ENCODE measurements at places on chromosomes 2 and 18.

DNA sequence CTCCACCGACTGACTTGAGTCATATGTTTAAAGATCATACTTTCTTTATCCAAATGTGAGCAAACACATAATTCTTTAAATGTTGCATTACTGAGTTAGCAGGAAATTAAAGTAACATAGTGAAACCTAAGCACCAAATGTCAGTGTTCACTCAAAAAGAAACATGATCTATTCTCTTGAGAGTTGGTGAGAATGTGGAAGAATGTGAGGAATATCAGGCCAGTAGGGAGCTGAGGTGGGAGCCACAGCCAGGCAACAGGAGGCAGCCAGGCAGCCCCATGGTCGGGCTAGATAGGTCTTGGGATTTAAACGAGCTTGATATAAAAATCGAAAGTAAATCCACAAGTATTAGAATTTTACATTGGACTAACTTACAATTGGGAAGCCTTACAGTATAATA, 198.1 kb upstream of the SH3BP4 start:
- no peak for DNase-seq

DNA sequence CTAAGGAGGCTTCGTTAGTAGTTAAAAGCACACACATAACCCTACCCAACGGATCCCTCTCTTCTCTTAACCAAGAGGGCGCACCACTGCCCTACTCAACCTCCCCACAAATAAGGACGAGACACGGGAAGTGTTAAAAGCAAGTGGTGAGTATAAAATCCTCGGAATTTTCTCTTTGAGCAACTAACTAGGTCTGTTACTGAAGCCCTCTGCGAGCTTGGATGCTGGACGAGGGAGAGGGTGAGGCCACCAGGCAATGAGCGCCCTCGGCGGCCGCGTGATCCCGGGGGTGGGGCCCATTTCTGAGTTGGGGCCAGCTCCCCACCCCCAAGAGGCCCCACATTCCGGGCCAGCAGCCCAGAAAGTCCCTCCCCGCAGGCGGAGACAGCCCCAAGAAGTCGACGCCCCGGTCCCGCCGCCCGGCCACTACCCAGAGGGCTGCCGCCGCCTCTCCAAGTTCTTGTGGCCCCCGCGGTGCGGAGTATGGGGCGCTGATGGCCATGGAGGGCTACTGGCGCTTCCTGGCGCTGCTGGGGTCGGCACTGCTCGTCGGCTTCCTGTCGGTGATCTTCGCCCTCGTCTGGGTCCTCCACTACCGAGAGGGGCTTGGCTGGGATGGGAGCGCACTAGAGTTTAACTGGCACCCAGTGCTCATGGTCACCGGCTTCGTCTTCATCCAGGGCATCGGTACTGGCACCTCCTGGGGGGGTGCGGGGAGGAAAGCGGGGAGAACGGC, at the start of gene CYBRD1:
CYBRD1 (plus strand) TSS at position 423 of the 736 bp plus-strand sequence; CDS start at position 495, 72 bp downstream.
- peak; percentile 90 for DNase-seq

GRCh38 chr2:85868822-85869221, 20.0 kb downstream of the ST3GAL5 start:
- no peak for DNase-seq

DNA sequence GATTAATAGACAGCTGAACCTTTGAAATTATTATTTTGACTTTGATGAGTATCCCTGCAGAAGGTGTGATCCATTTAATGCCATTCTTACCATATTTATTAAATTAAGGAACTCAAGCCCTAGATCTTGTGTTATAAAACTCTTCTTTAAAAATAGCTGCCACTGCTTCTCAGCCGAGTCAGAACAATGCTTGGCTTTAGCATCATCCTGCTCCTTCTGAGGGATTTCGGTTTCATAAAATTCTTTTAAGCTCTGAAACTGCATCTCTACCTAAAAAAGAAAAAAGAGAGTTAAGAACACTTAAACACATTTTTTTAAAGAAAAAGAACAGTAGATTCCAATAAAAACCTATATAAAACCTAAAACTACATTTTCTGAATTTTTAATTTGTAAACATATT, 70.7 kb upstream of the TTN start:
- no peak for DNase-seq

DNA sequence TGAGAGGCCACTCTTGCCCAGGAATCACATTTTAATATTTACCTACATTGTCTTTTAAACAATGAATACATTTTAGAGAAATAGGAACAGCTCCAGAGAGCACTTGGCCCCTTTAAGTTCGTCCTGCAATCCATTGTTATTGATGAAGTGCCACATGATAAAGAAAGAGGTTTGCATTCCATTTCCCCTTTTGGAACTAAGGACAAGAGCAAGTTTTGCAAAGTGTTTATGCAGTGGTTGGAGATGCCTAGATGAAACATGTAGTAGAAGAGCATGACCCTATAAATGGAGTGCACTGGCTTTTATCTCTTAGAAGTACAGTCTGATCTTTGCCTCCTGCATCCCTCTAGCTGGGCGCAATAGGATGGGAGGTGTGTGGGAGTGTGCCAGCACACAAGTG, 118.7 kb upstream of the CNTNAP5 start:
- no peak for DNase-seq

- peak; percentile 97 for DNase-seq
Observed at GRCh38 chr2:128362889-128363228, 44.2 kb upstream of the HS6ST1 start.

- DNase-seq = no peak
Observed at GRCh38 chr2:234975611-234976010, 23.8 kb downstream of the SH3BP4 start.

DNA sequence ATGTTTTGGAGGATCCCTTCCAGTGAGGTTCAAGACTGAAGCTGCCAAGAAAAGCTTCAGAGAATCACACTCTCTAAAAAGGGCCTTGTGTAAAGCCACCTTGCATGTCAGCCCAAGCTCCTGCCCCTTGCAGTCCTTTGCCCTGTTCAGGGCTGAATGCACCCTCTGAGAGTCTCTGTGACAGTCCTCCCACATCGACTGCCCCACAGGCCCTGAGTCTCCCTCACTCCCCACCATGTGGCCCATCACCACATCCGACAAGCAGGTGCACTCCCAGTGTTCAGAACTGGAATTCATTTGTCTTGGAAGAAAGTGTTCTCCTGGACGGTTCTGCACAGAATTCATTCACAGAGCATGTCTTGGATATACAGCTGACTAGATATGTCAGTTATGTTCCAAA, 31.0 kb downstream of the BCL11A start:
- no peak for DNase-seq

- DNase-seq = no peak
Observed at GRCh38 chr2:30997979-30998378, 140.3 kb downstream of the GALNT14 start.

- no peak for DNase-seq
Observed at GRCh38 chr2:203033395-203033794, 18.7 kb downstream of the NBEAL1 start.

Data from astrocyte of the hippocampus (primary cell).